GOT3 (cell line): ENCODE measurements at places on chromosomes 5 and 9.

DNA sequence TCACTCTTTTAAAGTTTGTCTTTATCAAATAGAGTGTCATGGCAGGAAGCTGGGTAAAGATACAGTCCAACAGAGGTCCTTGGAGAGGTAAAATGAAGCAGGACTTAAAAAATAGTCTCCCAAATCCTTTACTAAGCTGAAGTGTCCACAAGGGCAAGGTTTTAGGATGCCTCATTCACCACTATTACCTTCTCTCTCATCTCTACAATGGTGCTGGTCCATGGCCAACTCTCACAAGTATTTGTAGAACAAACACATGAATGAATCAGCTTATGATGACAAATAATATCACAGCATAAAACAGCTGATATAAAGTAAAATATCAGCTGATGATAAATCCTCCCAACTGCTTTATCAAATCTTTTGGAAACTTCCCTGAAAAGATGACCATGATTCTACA is 162.3 kb upstream of the ZNF462 start:
- DNase-seq, result no peak

GRCh38 chr9:19640014-19640413 is 148.8 kb downstream of the SLC24A2 start:
- no peak for DNase-seq

- DNase-seq, result no peak
Observed at GRCh38 chr9:131178382-131178781, 53.0 kb downstream of the NUP214 start.

- DNase-seq, result no peak
Observed at GRCh38 chr9:86754581-86755560, 192.4 kb downstream of the GAS1 start.

DNA sequence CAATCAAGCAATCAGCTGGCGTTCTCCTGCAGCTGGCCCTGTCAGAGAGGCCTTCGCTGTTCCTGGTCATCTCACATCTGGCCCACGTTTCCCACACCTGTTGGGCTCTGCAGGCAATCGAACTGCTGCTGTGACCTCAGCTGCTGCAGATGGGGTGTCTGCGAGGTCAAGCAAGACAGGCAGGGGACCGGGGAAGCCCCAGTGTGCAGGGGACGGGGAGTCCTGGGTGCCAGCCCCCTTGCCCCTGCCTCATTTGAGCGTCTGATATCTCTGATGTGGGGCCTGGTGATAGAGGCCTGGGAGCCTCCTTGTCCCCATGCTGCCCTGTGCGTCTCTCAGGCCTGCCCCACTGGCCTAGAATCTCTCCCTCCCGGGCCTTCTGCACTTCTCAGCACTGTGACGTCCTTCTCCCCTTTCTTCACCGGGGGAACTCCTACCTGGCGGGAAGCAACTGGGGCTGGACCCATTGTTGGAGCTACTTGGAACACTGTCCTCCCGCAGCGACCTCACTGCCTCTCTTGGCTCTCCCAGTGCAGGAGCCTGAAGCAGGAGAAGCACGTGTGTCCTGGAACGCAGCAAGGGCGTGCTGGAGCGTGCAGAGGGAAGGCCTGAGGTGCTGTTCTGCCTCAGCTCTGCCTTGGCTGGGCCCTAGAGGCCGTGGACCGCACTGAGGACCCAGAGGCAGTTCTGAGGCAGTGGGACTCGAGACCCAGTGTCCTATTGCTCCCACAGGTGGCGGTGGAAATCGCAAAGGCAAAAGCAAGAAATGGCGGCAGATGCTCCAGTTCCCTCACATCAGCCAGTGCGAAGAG is 3.9 kb downstream of the GRK6 start:
- no peak for DNase-seq
